ENCODE measurements at places on chromosomes 16 and 17.

- no peak for DNase-seq
Observed at GRCh38 chr16:3578121-3578520, 918 bp upstream of the NLRC3 start.

- DNase-seq = no peak
Observed at GRCh38 chr16:21652453-21652852, at the start of gene IGSF6. TSS of gene IGSF6 (minus strand) at chr16:21652608. CDS start at chr16:21652598, 10 bp downstream.

- DNase-seq = no peak
Observed at GRCh38 chr16:66574081-66574480, 5.2 kb upstream of the CMTM2 start.

GRCh38 chr16:4293822-4294457, 21.1 kb upstream of the TFAP4 start:
- peak; percentile 65 for DNase-seq

- no peak for DNase-seq
Observed at GRCh38 chr17:1137465-1137894, 42.3 kb downstream of the ABR start.

DNA sequence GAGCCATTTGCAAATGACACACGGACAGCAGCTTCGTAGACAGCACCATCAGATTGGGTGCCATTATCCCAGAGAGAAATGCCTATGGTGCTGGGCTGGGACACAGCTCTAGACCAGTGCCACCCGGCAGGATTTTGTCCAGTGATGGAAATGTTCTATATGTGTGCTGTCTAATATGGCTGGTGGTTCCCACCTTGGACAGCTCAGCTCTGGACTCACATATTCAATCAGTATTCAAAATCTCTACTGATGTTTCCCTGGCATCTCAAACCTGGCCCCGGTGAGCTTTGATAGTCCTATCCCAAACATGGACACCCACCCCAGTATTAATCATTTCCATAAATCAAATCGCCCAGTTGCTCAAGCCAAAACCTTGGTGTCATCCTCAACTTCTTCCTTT, 23.0 kb downstream of the FA2H start:
- no peak for DNase-seq

DNA sequence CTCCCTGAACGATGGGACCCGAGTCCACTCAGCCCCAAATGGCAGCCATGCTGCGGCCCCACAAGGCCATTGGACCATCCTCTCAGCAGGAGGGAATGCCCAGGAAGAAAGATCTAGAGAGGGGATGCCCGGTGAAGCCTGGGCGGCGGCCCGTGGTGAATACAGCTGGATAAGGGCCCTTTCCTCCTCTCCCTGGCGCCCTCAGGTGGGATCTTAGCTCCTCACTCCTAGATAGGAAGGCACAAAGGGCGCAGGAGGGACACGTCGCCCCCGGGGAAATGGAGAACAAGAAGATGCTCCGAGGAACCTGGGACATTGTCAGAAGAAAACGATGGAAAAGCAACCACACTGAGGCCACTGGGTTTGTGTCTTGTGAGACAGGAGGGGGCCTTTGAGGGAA, 2.5 kb downstream of the CD300C start:
- DNase-seq = no peak

DNA sequence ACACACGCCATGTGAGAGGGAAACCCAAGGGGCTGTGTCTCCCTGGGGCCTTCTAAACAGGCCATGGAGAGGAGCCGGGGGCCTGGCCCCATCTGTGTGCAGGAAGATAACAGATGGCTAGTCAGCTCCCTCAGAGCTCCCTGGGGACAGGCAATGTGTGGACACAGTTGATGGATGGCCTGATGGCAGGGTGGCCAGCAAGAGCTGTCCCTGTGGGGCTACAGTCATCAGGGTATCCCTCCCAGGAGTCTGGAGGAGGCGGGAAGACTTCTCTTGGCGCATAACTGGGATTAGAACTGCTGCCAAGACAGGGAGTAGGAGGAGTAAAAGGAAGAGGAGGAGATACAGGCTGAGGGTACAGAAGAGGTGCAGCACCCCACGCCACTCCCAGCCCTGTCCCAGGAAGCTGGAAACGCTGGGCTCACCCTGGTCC, 17.3 kb downstream of the MYO18A start:
- no peak for DNase-seq

DNA sequence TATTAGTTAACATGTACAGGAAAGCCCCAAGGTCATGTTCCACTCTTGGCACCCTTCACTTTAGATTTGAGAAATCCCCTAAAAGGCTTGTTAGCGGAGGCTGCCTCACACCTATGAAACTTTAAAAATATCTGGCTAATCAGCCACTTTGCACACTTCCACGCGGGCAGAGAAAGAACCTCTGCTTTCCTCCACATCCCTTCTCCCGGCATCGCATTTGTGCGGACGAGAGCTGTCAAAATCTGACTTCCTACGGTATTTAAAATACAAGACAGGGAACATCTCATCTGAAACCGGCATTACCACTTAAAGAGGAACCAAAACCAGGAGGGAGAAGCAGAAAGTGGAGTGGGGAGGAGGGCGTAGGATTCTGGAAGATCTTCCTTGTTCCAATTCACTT, 422.3 kb downstream of the TMEM114 start:
- no peak for DNase-seq

All from breast epithelium (tissue), 4 donors.